ENCODE measurements at places on chromosomes 2 and 18.

DNA sequence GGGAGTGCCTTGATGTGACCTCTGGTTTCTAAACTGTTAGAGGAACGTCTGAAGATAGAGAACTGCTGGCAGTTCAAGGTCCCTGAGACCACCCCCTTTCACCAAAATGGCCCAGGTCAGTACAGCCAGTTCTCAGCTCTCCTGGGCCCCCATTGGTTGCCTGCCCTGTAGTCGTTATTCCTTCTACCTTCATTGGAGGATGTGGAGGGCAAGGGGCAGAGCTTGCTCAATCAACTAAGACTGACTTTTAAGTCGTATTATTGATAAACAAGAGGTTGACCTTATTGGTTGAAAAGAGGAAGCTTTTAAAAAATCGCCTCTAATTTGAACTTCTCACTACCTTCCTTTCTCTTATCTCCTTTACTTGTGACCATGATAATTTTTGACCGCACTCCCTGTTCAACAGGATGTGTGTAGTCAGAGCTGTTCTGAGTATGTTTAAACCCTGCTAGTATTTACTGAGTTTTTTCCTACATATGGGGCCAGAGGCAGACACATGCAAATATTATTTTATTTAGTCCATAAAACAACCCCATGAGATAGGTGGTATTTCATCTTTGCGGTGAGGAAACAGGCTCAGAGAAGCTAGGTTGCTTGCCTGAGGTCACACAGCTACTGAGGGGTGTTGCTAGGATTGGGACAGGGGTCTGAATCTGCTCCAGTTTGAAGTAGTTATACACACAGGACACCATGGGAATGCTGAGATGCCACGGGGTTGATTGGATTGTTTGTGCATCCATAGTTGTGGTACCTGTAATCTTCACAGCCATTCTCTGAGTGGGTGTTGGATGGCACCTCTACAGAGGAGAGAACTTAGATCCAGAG, 65.9 kb downstream of the TMEM247 start:
- DNase-seq = no peak

GRCh38 chr2:143264851-143265250, 135.6 kb downstream of the ARHGAP15 start:
- no peak for DNase-seq

- DNase-seq = peak; percentile 68
Observed at GRCh38 chr2:44169155-44169898, 652 bp downstream of the PPM1B start.

- DNase-seq = no peak
Observed at GRCh38 chr2:9663008-9663879, 32.4 kb upstream of the YWHAQ start.

GRCh38 chr2:9697909-9698308, 67.1 kb upstream of the YWHAQ start:
- DNase-seq = no peak

Data from ACHN (cell line).